ENCODE measurements at places on chromosomes 16 and 17. TPM values are rescaled to one million over a fixed set of nuclear protein-coding genes. Genes with fewer than 3 reads are reported as not detected.
A peak's percentile ranks its signal among the peaks of the same experiment; 100 is the strongest.

The SLC38A8 gene
- not detected for polyA plus RNA-seq

The IGSF6 gene
- polyA plus RNA-seq, result 0.44 TPM

The TGFB1I1 gene
- polyA plus RNA-seq, result 1.3 TPM

The NAGS gene
- not detected for polyA plus RNA-seq

The CCL2 gene
- polyA plus RNA-seq, result not detected

The SDK2 gene
- 0.10 TPM for polyA plus RNA-seq

DNA sequence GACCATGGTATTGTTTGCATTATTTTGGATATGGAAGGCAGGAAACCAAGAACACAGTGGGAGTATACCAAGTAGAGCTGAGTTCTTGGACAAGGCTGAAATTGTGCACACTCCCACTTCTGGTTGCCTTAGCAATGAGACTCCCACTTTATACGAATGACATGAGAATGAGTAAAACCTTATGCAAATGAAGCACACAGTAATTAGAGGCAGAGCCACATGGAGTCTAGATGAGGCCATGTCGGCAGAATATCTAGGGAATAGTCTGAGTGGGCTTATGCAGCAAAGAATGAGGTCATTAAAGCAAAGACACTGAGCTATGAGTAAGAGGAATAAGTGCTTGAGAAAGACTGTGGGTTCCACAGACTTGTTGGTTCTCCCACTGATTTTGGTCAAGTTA, 178.7 kb downstream of the GRIN2A start:
- H3K36me3 ChIP-seq, result no peaks in the 10 kb centered on the region
- no peaks in the 10 kb centered on the region for H3K4me1 ChIP-seq
- H3K27ac ChIP-seq, result no peak overlapping the region
- H3K27me3 ChIP-seq, result peaks cover 22% of the 10 kb centered on the region
- H3K4me3 ChIP-seq, result no peak overlapping the region

- H3K4me1 ChIP-seq, result no peaks in the 10 kb centered on the region
- H3K4me3 ChIP-seq, result no peak overlapping the region
- no peaks in the 10 kb centered on the region for H3K27me3 ChIP-seq
- H3K27ac ChIP-seq, result no peak overlapping the region
- H3K36me3 ChIP-seq, result peaks cover 32% of the 10 kb centered on the region
- no peak for DNase-seq
Measured at GRCh38 chr17:4082136-4082924, 60.5 kb downstream of the ZZEF1 start.

GRCh38 chr17:8359769-8360168, 16.7 kb downstream of the KRABD2 start:
- DNase-seq, result no peak
- no peaks in the 10 kb centered on the region for H3K4me1 ChIP-seq

GRCh38 chr16:11407047-11407982, 62.1 kb downstream of the RMI2 start:
- DNase-seq, result peak; percentile 58
- H3K27me3 ChIP-seq, result peaks cover 4% of the 10 kb centered on the region
- peaks cover 7% of the 10 kb centered on the region for H3K4me1 ChIP-seq
- H3K36me3 ChIP-seq, result no peaks in the 10 kb centered on the region
- no peak overlapping the region for H3K27ac ChIP-seq

DNA sequence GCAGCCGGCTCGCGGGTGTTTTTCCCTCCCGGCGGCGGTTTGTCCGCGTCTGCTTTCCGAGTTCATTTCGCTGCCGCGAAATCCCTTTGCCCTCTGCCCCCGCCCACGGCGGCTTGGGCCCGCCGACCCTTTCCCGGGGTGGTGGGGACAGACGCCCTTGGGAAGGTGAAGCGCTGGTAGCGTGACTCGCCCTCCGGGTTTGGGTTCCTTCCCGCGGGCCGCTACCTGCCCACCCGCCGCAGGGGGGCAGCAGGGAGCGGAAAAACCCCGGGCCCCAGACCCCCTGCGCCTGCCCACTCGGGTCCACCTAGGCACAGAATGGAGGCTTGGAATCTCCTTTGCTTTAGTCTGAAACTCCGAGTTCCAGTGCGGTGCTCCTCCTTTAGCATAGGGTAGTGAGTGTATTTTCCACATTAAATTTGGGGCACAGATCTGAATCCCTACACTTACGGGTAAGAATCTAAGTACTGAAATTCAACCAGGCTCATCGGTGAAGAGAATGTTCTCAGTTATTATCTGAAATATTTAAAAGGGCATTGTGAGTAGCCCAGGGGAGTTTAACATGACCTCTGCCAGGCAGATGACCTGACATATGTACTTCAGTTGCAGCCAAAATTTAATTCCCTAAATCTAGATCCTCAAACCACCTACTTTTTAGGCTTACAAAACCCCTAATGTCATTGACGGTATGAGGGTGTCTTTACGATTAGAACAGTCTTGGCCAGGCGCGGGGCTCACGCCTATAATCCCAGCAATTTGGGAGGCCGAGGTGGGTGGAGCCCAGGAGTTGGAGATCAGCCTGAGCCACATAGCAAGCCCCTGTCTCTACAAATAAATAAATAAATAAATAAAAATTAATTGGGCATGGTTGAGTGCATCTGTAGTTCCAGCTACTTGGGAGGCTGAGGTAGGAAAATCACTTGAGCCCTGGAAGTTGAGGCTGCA, 1.0 kb downstream of the NME2 start:
- peak overlapping the region; percentile 88 for H3K4me3 ChIP-seq
- peaks cover 15% of the 10 kb centered on the region for H3K36me3 ChIP-seq
- no peak overlapping the region for H3K27ac ChIP-seq
- DNase-seq, result peak; percentile 68
- no peaks in the 10 kb centered on the region for H3K27me3 ChIP-seq
- peaks cover 21% of the 10 kb centered on the region for H3K4me1 ChIP-seq

GRCh38 chr16:67649494-67649931, 4.6 kb downstream of the CARMIL2 start:
- no peak overlapping the region for H3K4me3 ChIP-seq
- peaks cover 14% of the 10 kb centered on the region for H3K36me3 ChIP-seq
- no peaks in the 10 kb centered on the region for H3K27me3 ChIP-seq
- no peak for DNase-seq
- peaks cover 16% of the 10 kb centered on the region for H3K4me1 ChIP-seq

DNA sequence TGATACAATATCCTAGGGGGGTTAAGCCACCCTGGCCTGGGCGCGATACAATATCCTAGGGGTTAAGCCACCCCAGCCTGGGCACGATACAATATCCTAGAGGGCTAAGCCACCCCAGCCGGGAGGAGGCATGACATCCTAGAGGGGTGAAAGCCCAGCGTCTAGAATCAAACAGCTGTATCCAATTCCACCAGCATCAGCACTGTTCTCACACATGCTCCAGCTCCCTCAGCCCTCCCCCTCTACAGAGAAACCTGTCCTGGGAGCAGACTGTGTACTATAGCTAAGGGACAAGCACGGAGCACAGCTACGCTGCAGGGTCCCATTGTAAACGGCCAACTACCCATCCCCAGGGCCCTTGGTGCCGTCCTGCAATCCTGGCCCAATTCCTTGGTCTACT, 6.2 kb downstream of the GINS2 start:
- no peaks in the 10 kb centered on the region for H3K27me3 ChIP-seq
- peaks cover 19% of the 10 kb centered on the region for H3K4me1 ChIP-seq
- no peaks in the 10 kb centered on the region for H3K36me3 ChIP-seq
- no peak overlapping the region for H3K4me3 ChIP-seq

DNA sequence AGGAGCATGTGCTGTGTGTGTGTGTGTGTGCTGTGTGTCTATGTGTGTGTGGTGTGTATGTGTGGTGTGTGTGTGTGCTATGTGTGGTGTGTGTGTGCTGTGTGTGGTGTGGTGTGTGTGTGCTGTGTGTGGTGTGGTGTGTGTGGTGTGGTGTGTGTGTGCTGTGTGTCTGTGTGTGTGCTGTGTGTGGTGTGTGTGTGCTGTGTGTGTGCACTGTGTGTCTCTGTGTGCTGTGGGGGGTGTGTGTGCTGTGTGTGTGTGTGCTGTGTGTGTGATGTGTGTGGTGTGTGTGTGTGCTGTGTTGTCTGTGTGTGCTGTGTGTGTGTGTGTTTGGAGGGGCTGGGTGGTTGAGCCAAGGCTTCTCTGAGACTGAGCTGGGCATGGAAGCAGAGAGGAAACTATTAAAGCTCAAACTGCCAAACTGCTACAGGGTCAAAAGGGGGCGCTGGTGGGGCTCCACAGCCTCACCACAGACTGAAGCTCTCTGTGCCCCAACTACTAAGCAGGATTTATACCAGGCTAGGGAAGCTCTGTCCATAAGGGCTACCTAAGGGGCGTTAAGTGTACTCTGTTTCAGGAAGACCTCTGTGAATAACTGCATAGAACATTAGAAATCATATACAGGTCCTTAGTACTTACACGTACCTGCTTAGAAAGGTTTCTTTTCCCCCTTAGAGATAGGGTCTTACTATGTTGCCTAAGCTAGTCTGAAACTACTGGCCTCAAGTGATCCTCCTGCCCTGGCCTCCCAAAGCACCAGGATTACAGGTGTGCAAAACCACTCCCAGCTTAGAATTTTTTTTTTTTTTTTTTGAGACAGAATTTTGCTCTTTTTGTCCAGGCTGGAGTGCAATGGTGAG, 27.8 kb upstream of the GHDC start:
- peaks cover 21% of the 10 kb centered on the region for H3K36me3 ChIP-seq
- H3K4me3 ChIP-seq, result no peak overlapping the region
- H3K4me1 ChIP-seq, result peaks cover 5% of the 10 kb centered on the region
- H3K27me3 ChIP-seq, result no peaks in the 10 kb centered on the region
- peak overlapping the region; percentile 93 for H3K27ac ChIP-seq
- peak; percentile 24 for DNase-seq

GRCh38 chr17:30031214-30031869, 85.3 kb upstream of the NSRP1 start:
- H3K27me3 ChIP-seq, result no peaks in the 10 kb centered on the region
- no peaks in the 10 kb centered on the region for H3K36me3 ChIP-seq
- no peak overlapping the region for H3K27ac ChIP-seq
- no peak overlapping the region for H3K4me3 ChIP-seq
- DNase-seq, result no peak

- H3K27ac ChIP-seq, result no peak overlapping the region
- H3K4me1 ChIP-seq, result peaks cover 12% of the 10 kb centered on the region
- H3K4me3 ChIP-seq, result no peak overlapping the region
- no peaks in the 10 kb centered on the region for H3K36me3 ChIP-seq
Measured at GRCh38 chr17:31412511-31412910, 21.0 kb downstream of the RAB11FIP4 start.

GRCh38 chr17:57145347-57145746, 60.3 kb downstream of the AKAP1 start:
- H3K4me3 ChIP-seq, result no peak overlapping the region
- H3K4me1 ChIP-seq, result no peaks in the 10 kb centered on the region
- no peak overlapping the region for H3K27ac ChIP-seq

Data from naive B cell (primary cell).